ENCODE measurements at places on chromosomes 1 and 21. TPM values are rescaled to one million over a fixed set of nuclear protein-coding genes. Genes with fewer than 3 reads are reported as not detected.

DNA sequence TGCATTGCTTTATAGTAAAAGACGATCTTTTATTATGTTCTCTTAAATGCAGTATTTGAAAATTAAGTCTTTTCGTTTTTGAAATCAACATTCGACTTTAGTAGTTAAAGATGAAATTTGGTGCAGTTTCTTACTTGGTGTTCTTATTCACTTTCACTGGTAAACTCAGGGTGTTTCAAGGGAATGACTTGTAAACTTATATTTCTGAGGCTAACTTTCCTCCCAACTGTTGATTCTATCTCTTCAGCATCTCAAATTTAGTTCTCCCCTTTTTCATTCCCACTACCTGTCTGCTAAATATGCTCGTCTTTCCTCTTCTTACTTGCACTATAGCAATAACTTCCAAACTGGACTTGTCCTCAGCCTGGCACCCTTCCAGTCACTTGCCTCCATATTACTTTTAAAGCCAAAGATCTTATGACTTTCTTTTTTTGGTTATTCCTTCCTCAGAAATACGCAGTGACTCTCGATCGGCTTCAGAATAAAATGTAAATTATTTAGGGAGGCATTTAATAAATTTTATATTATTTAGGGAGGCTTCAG, 988 bp downstream of the SLC35A3 start:
- DNase-seq: no peak

GRCh38 chr1:226662642-226663326, 76.3 kb downstream of the ITPKB start:
- peak; percentile 91 for DNase-seq

UBE2U gene
- not detected for total RNA-seq

DNA sequence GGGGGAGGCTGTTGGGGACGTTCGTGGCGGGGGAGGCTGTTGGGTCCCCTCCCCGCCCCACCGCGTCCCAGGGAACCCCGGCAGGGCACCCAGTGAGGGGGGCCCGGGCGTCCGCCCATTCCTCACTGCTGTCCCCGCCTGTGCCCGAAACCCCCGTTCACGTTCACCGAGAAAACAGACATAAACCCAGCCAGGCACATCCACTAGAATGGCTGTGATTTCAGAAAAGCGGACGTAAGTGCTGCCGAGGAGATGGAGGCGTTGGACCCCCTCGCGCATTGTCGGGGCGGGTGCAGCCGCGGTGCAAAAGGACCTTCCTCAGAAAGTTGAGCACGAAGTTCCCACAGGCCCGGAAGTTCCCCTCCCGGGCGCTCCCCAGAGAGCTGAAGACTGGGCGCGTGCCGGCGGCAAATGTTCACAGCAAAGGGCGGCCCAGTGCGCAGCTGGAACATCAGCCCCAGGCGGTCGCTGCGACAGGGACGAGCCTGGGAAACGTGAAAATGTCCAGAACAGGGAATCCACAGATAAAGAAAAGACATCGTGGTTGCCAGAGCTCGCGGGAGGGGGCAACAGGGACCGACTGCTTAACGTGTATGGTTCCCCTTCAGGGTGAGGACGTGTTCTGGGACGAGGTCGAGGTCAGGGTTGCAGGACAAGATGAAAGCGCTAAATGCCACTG, 18.5 kb upstream of the SAMD11 start:
- DNase-seq: peak; percentile 44

DNA sequence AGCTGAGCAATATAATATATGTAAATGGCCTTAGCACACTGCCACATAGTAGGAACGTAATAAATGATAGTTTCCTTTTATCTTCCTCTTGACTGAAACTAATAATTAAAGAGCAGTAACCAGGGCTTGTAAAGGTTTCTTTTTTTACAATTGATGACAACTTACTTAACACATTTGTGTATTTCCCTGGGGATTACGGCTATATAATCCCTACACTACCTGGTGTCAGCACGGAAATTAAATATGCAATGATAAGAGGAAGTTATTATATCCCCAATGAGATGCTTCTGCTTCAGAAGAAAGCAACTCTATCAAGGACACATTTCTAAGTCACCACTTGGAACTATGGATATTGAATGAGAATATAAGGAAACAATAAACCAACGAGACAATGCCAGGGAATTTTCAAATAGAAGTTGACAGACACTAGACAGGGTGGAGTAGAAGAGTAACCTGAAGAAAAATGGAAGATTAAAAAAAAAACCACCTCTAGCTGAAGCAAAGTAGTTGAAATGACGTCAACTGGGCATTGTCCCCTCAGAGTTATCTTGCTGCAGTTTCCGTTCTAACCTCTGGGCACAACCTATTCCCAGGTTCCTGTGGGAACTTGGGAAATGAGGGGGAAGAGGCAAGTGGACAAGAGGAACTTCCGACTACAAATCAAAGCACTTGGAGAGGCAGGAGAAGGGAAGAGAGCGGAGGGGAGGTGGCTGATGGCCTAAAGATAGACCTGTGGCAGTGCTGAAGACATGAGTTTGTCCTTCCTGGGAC, 66.5 kb downstream of the PLPP3 start:
- DNase-seq: no peak

NBPF1 gene
- 6.2 TPM for total RNA-seq

FAM72D gene
- 25.9 TPM for total RNA-seq

FLG gene
- not detected for total RNA-seq

C1orf146 gene
- total RNA-seq: not detected

DNA sequence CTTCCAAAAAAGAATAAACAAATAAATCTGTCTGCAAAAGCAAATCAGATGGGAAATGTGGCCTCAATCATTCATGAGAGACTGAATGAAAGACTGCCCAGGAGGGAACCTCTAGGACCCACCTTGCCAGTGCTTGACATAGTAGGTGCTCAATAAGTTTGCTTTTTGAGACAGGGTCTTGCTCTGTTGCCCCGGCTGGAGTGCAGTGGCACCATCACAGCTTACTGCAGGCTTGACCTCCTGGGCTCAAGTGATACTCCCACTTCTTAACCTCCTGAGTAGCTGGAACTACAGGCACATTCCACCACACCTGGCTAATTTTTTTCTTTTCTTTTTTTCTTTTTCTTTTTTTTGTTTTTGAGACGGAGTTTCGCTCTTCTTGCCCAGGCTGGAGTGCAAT, 40.3 kb upstream of the CCSAP start:
- no peak for DNase-seq

BSND gene
- total RNA-seq: not detected

DNA sequence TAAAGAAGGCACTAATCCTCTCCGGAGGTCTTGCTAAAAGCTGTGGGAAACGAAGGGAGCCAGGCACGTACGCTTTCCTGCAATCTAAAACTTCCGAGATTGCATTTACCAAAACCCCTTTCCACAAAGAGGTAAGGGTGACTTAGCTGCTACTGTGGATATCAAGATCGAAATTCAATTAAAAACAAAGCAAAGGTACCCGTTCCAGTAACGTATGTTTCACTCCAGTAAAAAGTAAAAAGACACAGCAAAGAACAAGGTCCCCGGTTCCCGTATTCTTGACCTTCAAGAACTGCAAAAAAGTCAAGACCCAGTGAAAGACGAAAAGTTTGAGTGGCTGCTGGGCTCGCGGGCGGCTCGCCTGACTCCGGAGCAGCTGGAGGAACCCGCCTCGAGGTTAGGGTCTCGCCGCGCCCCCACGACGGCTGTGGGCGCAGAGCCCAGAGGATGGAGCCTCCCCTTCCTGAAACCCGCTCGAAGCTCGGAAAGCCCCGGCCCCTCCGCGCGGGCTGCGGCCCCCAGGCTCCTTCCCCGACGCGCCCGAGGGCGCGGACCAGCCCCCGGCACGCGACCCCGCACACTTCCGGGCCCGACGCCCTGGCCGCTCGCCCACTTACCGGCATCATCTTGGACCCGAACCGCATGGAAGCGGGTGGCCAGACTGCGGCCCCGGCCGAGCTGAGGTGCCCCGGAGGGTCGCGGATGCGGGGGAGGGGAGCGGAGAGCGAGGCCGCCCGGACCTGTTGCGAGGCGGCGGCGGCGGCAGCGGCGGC, 524 bp downstream of the TP53BP2 start:
- peak; percentile 70 for DNase-seq

DNA sequence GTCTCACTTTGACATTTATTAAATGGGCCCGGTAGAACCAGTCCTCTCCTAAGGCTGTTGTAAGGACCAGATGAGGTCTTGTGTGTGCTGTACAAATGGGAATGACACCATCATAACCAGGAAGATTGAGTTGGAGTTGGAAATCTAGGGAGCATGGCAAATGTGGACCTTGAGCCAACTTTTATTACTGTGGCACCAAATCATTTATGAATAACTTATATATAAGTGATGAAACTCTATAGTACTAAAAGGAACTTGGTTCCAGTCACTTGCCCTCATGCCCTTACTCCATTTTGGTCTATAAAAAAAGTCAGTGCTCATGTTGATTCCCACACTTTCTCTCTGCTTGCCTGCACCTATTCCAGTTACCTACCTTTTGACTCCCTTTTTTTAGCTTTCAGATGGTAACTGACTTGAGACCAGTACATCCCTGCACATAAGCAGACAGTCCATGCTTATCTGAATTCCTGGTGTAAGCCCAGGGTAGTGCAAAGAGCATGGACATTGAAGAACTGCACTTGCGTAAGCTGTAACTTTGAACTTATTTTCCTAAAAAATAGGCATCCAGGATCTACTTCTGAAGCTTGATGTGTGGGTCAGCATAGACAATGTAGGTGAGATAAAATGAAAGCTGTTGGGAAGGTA, 210.6 kb downstream of the PBX1 start:
- DNase-seq: no peak

- DNase-seq: no peak
Observed at GRCh38 chr1:233320023-233320422, 7.5 kb upstream of the MAP3K21 start.

GRCh38 chr1:42319871-42320484, 15.1 kb downstream of the FOXJ3 start:
- peak; percentile 27 for DNase-seq

- DNase-seq: no peak
Observed at GRCh38 chr1:1047407-1047806, 26.7 kb downstream of the RNF223 start.

- DNase-seq: peak; percentile 92
Observed at GRCh38 chr1:244835276-244836134, at the start of gene COX20. COX20 (plus strand) TSS chr1:244835658; CDS start chr1:244835715, 57 bp downstream.

GRCh38 chr1:18119289-18119688, 11.7 kb downstream of the IGSF21 start:
- DNase-seq: no peak

DNA sequence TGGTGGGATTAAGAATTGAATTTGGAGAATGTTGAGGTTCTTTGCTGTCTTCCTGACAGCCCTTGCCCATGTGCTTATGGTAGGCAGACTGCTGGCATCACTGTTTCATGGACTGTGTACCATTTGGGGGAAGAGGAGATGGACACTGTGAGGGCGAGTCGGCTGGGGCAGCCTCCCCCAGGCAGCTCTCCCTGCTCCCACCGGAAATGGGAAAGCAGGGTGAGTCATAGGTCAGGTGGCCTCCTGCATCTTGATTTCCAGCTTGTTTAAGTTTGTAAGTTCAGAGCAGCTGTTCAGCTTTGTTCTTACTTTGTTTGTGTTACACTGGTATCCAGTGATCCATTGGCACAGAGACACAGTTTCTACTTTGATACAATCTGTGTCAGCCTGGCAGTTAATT, 87.2 kb upstream of the CNIH3 start:
- no peak for DNase-seq

TMEM82 gene
- not detected for total RNA-seq

AKNAD1 gene
- not detected for total RNA-seq

- peak; percentile 62 for DNase-seq
Observed at GRCh38 chr1:89519779-89520358, 4.8 kb upstream of the LRRC8B start.

GRCh38 chr1:203199481-203199815, 12.9 kb upstream of the CHI3L1 start:
- no peak for DNase-seq

RIMKLA gene
- total RNA-seq: 8.9 TPM

GUK1 gene
- total RNA-seq: 196 TPM

DNA sequence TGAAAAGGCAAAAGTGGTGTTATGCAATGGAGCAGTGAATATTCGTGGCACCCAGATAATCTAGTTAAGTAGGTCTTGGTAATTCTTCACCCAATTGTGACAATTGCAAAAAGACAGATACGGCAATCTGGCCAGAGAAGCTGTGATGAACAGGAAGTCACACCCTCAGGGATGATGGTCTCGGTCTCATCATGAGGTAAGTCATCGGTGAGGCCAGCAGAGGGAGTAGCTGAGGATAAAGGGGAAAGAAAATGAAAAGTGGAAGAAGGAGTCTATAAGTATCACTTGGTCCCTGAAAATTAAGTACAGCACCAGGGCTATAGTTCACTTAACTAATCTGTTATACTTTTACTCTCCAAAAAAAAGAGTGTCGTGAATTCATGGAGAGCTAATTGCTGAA, 258.8 kb upstream of the NCAM2 start:
- no peak for DNase-seq

DNA sequence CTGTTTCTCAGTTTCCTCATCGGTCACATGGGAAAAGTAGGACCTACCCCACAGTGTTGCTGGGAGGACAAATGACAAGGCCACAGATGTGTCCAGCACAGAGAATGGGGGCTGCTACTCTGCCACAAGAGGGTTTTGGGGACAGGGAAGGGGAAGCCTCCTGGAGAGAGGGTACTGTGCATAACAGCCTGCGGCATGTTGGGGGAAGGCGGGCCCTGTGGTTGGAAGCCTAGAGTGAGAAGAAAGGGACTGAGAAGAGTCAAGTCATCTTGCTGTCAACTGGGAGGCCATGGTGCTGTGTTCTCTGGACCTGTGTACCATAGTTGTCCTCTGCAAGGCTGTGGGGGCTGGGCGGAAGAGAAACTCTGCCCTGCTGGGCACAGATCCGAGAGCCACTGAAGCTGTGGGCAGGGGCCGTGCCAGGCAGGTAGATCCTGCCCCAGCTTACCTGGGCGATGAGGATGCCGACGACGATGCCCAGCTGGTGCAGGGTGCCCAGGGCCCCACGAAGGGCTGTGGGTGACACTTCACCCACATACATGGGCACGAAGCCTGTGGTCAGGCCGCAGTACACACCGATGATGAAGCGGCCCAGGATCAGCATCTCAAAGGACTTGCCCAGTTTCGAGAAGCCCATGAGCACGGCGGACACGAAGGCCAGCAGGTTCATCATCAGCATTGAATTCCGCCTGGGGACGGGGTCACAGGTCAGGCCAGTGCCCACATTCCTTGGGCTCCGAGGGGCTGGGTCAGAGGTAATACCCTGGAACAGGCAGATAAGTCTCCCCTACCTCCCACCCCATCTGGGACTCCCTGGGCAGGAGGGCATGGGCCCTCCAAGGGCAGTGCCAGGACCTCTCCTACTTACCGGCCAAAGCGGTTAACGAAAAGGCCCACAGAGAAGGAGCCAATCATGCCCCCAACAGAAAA, 28.2 kb downstream of the SLC2A1 start:
- peak; percentile 8 for DNase-seq

Data from activated CD4-positive, alpha-beta T cell treated with anti-CD3 and anti-CD28 coated beads for 36 hours (primary cell).